NCI-H2171 treated with DMSO at 0.1 percent for 48 hours (cell line): ENCODE measurements at places on chromosomes 12 and 14.

GRCh38 chr12:57157588-57158173 is 10.3 kb upstream of the LRP1-AS start:
- DNase-seq, result no peak

DNA sequence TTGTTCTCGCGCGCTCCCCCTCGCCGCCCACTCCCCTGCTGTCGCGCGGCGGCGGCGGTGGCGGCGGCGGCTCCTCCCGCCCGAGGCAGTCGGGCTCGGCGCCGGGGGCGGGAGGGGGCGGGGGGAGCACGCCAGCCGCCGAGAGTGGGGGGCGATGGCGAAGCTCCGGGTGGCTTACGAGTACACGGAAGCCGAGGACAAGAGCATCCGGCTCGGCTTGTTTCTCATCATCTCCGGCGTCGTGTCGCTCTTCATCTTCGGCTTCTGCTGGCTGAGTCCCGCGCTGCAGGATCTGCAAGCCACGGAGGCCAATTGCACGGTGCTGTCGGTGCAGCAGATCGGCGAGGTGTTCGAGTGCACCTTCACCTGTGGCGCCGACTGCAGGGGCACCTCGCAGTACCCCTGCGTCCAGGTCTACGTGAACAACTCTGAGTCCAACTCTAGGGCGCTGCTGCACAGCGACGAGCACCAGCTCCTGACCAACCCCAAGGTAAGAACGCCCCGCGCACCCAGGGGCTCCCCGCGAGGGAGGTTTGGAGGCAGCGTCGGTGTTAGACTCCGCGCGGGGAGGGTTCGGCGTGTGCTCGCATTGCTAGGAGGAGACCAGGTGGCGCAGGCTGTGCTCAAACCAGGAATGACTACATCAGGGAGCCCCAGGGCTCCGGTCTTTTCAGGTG is 629 bp downstream of the KCNMB4 start:
- peak; percentile 81 for DNase-seq

DNA sequence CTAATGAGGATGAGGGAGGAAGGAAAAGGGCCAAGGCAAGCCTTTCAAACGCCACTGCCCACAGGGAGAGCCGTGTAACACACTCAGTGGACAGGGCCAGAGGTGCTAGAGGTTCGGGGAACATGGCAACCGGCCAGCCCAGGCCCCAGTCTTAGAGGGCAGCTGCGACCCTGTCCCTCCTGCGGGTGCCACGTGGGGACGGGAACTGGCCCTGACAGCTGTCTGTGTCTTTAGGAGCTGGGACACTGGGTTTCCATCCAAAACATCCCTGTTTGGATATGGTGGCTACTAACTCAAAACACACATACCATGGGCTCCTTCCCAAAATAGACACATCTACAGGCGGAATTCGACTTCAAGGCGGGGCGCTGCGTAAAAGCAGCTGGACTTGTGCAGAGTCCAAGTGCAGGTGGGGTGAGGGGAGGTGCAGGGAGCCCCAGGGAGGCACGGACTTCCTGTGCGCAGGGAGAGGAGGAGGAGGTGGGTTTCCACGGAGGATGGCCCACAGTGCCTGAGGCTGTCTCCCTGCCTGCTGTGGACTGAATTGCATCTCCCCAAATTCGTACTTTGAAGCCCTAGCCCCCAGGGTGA is 184.7 kb downstream of the PIWIL1 start:
- no peak for DNase-seq

DNA sequence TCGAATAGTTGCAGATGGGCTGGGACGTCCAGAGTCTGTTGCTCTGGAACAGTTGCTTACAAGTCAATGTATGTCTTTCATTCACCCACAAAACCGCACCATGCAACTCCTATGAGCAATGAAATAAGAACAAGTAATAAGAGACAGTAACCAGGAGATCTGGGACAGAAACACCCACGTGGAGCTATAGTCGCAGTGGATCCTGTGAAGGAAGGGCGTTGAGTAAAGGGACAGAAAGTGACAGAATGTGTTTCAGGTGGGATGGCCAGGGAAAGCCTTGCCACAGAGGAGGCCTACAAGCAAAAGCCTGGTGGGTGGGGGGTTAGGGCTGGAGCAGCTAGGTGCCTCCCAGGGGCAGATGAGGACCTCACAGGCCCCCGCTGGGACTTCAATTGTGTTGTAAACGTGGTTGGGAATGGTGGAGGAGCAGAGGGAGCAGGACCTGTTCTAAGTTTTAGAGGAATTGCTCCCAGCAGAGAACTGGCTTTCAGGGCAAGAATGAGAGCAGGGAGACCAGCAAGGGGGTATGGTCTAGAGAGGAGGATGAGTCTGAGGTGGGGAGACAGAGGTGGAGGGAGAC is 86.7 kb upstream of the FZD10 start:
- DNase-seq, result no peak

GRCh38 chr12:87315-87714 is 20.7 kb downstream of the IQSEC3 start:
- DNase-seq, result peak; percentile 83

GRCh38 chr12:49824416-49824815 is 3.8 kb downstream of the NCKAP5L start:
- DNase-seq, result no peak

GRCh38 chr12:131642101-131642540 is 68.8 kb upstream of the SFSWAP start:
- DNase-seq, result no peak

DNA sequence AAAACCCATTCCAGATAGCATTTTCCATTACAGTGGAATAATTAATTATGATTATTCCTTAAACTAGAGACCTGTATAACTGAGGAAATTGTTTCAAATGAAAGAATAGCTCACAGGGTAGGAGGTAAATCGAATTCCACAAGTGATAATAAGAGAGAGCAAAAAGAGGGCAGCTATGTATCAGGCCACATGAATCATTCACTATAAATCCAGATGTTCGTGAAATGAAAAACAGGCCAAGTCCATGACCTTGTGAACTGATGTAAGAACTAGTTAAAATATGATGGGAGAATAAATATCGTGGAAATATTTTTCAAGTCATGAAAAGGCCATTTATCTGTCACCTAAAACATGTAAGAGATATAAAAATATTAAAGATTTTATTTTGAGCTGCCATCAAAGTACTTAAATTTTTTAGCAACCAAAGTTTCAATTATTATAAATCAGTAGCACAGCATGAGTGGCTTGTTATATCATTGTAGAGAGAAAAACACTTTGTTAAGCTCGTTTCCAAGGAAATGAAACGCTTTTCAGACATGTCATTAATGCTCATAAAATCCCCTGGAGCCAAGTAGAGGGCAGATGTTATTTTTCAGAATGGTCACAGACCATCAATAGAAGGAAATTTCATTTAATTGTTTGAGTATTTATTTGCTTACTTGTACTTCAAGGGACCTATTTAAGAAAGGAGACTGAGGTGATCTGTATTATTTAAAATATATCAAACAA is 120.6 kb upstream of the CDKN3 start:
- no peak for DNase-seq

DNA sequence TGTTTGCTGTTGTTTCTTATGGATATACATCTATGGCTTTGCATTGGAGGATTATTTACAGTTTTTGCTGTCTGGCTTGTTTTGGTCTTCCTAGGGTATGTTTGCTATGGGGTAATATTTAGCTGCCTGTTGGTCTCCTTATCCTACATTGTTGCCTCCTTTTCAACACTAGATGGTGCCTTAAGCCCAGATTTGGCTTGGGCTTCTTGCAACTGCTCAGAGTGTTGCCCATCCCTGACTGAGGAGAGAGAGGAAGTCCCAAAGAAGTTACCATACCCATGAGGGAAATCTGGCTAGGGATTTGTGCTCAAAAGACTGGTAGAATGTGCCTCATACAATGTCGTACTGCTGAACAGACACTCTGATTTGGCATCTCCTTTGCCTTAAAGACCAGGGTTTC is 94.6 kb upstream of the MUCL1 start:
- DNase-seq, result peak; percentile 43

DNA sequence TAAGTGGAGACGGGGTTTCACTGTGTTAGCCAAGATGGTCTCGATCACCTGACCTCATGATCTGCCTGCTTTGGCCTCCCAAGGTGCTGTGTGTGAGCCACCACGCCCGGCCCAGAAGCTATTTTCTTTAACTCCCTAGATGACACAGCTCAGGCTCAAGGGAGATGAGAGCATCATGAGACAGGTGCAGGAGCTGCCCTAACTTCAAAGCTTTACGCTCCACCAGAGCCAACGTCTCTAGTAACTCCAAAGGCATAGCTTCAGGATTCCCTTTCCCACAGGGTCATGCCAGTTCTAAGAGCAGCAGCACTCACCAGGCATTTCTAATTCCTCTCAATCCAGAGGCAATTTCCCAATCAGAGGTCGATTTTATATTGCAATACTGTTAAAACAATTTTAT is 21.0 kb downstream of the NDUFA12 start:
- DNase-seq, result peak; percentile 28

GRCh38 chr14:105389534-105389933 is 8.8 kb upstream of the TEX22 start:
- DNase-seq, result no peak

GRCh38 chr12:103573185-103573584 is 13.9 kb upstream of the STAB2 start:
- DNase-seq, result no peak

GRCh38 chr14:104318558-104319490 is 180.4 kb downstream of the KIF26A start:
- no peak for DNase-seq

GRCh38 chr14:79555429-79555828 is 655.9 kb downstream of the DIO2 start:
- DNase-seq, result no peak

- no peak for DNase-seq
These were observed 77.2 kb upstream of the DUSP6 start for GRCh38 chr12:89429528-89429927.

DNA sequence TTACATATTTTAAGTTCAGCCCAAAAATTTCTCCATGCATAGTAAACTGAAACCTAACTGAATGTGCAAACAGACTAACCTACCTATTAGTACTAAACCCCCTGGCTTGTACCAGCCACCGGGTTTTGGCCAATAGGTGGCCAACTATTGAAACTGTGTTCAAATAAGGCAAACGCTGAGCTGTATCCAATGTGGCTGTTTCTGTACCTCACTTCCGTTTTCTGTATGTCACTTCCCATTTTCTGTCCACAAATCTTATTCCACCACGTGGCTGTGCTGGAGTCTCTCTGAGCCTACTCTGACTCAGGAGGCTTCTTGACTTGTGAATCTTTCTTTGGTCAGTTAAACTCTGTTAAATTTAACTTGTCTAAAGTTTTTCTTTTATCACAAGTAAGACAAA is 6.0 kb upstream of the FBXO34 start:
- no peak for DNase-seq

- DNase-seq, result no peak
These were observed 109.6 kb downstream of the DICER1 start for GRCh38 chr14:95047754-95048153.

DNA sequence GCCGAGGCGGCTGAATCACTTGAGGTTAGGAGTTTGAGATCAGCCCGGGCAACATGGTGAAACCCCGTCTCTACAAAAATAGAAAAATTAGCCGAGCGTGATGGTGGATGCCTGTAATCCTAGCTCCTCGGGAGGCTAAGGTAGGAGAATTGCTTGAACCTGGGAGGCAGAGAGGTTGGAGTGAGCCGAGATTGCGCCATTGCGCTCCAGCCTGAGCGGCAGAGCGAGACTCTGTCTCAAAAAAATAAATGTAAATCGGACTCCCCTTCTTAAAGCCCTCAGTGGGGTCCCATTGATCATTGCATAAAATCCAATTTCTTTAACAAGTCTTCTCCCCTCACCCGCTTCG is 908 bp downstream of the TDP1 start:
- no peak for DNase-seq

DNA sequence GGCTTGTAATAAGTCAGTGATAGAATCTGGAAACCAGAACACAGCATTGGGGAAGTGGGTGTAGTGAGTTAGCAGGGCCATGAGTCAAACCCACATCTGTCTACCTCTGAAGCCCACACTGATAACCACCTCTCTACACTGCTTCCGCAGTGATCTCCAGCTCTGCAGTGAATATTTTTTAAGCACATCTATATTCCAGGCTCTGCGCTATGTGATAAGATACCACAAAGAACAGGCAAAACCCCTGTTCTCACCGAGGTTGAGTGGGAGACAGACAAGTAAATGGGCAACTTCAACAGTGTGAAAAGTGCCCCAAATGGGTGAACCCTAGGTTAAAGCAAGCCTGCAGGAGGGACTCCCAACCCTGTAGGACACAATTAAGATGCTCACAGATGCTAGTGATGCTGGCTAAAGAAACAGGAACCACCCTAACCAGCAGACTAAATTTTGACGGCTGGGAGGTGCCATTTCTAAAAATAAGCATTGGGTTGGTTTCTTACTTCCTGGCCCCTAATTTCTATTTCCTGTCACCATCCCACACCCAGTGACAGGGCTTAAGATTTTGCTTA is 375.0 kb downstream of the DPF3 start:
- DNase-seq, result no peak

GRCh38 chr12:40168868-40169267 is 55.9 kb upstream of the LRRK2 start:
- no peak for DNase-seq

DNA sequence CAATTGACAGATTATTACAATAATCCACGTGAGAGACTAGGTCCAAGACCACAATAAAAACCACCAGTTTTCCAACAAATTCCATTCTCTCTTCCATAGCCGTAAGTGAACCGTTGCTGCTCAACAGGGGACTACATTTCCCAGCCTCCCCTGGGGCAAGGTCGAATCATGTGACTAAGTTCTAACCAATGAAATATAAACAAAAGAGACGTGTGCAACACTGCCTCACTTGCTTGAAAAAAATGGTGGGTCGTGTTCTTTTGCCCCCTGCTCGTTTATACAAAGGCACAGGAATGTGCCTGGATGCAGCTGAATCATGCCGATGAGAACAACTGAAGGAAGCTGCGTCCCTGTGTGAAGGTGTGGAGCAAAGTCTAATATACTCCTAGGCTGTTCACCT is 51.1 kb downstream of the HSPB8 start:
- DNase-seq, result peak; percentile 94

DNA sequence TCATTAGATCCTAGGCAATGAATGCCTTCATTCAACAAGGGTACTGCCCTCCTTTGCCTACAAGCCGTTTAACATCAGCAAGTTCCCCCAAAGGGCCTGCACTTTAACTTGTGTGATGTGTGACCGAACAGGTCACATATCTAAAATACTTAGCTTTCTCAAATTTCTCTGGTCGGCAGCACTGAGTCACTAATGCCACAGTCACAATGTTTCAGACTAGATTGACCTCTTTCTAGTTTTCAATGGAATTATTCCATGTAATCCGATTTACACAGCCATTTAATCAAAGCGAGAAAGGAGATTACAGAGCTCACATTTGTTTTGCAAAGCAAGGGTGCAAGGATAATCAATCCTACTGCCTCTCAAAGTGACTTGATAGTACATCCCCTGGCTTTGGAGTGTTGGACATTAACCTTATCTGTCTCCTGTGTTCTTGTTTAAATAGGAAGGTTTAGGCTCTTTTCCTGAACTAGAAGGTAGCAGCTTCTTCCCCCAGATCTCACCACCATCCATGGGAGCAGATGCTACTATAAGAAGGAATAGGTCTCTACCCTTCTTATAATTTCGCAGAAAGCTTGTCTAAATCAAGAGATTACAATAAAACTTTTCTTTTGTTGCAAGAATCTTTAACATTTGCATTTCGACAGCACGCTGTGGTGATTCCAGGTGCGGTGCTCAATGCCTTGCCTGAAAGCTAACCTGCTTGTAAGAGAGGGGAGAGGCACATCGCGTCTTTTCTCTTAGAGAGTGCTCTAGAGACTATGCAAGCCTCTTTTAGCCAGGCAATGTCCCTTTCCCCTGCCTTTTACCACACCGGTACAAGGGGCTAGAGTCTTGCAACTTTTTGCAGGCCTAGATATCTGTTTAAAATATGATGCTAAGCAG is 1.8 kb downstream of the KITLG start:
- DNase-seq, result no peak
